ENCODE measurements at places on chromosomes 1 and 21. TPM values are rescaled to one million over a fixed set of nuclear protein-coding genes. Genes with fewer than 3 reads are reported as not detected.

The TACSTD2 gene
- 0.23 TPM for total RNA-seq

The ANXA9 gene
- not detected for total RNA-seq

The FAM229A gene
- 2.3 TPM for total RNA-seq

The SPRR2F gene
- total RNA-seq: not detected

The CYP4A22 gene
- total RNA-seq: not detected

The CTSS gene
- total RNA-seq: 19.8 TPM

The SERTAD4 gene
- 26.8 TPM for total RNA-seq

The AVPR1B gene
- total RNA-seq: 0.23 TPM

The ABCD3 gene
- total RNA-seq: 80.5 TPM

The ADAMTS1 gene
- total RNA-seq: 5.8 TPM

The PEA15 gene
- total RNA-seq: 167 TPM

The C1orf116 gene
- total RNA-seq: not detected

The FRRS1 gene
- total RNA-seq: 3.7 TPM
